Endothelial cell of umbilical vein (primary cell): ENCODE measurements at places on chromosomes 12 and 14. TPM values are rescaled to one million over a fixed set of nuclear protein-coding genes. Genes with fewer than 3 reads are reported as not detected.

The WNT5B gene
- not detected in 2 replicates for total RNA-seq

- DNase-seq, result no peak
Observed at GRCh38 chr12:1282670-1283315, 291.8 kb downstream of the ERC1 start.

GRCh38 chr14:67514203-67514607, 18.9 kb upstream of the PLEKHH1 start:
- no peak for DNase-seq

DNA sequence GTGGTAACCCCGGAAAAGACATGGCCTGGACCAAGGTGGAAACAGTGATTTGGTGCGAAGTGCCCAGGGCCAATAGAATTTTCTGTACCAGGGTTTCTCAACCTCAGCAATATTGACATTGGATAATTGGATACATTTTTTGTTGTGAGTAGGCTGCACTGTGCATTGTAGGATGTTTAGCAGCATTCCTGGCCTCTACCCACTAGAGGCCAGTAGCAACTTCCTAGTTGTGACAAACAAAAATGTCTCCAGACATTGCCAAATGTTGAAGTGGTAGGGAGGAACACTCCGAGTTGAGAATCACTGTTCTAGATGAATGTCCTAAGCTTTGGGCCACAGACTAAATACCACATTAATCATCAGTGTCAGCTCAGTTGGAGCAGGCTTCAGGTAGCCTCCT, 6.2 kb upstream of the CGRRF1 start:
- peak; percentile 37 for DNase-seq

The LRP10 gene
- 119 and 123 TPM in 2 replicates for total RNA-seq

GRCh38 chr14:34081576-34082136, 130.8 kb upstream of the EGLN3 start:
- peak; percentile 24 for DNase-seq

DNA sequence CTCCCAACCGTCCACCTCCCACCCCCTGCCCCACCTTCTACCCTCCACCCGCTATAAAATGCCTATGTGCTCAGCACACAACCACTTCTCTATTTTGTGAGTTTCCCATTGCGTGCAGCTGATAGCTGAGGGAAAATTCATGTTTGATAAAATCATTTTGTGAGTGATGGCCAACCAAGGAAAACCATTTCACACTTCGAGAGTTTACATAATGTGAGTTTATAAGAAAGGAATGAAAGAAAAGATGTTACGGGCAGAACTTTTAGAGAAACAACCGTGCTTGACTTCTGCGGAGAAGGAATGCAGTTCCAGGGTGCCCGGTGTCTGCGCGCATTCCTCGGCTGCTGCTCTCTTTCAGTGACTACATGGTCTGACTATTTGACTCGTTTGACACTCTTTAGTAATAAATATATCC, 140.9 kb downstream of the EFCAB11 start:
- no peak for DNase-seq

DNA sequence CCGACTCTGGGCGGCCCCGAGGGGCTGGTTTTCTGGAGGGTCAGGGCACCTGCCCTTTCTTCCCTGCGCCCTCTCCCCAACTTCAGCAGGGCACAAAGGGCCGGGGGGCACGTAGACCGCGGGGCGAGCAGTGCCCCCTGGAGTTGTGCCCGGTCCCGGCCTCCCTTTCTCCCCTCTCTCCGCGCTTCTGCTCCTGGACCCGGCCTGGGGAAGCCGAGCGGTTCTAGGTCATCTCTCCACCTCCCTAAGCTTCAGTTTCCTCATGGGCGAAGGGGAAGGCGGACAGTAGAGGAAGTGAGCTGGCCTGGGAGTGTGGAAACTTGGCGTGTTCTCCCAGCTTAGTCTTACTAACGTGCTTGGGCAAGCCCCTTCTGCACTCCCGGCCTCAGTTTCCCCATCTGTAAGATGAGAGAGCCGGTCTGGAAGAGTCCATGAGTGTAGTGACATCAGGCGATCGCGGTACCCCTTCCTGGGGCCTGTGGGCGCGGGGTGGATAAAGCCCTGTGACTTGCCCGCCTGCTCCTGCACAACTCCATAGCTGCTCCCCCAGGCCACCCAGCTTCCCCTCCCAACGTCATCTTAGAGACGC, 158.6 kb upstream of the PARP11 start:
- DNase-seq, result peak; percentile 14

DNA sequence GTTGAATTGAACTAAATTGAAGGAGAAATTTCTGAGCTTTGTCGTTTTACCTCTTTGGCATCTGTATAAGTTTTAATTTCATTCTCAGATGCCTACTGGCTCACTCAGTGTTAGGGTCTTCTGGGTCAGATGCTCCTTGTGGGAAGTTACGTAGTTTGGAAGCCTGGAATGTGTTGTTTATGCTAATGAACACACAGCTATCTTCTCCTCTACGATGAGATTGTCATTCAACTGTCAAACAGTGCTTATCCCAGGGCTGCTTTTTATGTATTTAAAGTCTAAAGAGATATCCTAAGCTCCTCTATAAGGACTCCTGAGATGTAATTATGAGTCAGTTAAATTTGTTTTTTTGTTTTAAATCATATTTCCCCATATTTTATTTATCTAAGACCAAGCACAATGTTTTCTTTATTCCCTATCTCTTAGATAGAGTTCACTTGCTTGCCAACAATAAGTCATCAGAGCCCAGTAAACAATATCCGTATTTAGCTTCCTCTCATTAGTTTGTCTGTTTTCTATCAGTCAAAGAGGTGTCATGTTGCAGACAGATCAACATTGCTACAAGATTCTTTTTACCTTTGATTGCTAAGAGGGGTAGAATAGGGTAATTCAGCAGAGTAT, 368.0 kb upstream of the PDE3A start:
- peak; percentile 68 for DNase-seq

- no peak for DNase-seq
Observed at GRCh38 chr12:76896274-76896673, 17.5 kb upstream of the CSRP2 start.

DNA sequence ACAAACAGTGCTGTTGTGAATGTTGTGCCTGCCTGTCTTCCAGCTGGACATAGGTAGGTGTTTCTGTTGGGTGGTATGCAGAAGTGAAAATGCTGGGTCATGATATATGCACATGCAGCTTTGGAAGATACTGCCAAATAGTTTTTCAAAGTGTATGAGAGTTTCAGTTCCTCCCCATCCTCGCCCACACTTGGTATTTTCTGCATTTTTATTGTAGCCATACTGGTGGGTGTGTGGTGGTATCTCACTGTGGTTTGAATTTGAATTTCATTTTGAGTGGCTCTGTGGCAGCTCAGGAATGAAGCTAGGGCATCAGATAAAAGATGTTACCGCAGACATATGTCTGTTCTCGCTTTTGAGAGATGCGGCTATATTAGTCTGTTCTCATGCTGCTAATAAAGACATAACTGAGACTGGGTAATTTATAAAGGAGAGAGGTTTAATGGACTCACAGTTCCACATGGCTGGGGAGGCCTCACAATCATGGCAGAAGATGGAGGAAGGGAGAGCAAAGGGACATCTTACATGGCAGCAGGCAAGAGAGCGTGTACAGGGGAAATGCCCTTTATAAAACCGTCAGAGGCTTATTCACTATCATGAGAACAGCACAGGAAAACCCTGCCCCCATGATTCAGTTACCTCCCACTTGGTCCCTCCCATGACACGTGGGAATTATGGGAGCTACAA, 183.1 kb downstream of the CAND1 start:
- no peak for DNase-seq

DNA sequence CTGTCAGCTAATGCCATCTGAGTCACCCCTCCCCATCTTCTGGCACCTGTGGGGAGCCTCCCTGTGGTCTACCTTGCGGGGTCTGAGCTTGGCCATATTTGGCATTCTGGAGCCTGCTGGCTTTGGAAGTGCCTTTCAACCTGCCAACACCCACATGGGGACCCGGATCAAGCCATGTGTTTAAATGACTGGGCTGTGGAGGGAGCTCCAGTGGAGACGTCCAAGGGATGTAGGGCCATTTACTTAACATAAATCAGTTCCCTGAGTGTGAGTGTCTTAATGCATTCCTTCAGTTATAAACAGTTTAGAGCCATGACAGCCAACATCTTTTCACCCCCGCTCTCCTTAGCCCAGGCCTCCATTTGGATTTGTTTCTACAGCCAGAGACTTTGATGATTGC, 22.0 kb downstream of the CACNA1C start:
- DNase-seq, result no peak
